DMS79 treated with DMSO at 0.1 percent for 48 hours (cell line): ENCODE measurements at places on chromosomes 2 and 18.

DNA sequence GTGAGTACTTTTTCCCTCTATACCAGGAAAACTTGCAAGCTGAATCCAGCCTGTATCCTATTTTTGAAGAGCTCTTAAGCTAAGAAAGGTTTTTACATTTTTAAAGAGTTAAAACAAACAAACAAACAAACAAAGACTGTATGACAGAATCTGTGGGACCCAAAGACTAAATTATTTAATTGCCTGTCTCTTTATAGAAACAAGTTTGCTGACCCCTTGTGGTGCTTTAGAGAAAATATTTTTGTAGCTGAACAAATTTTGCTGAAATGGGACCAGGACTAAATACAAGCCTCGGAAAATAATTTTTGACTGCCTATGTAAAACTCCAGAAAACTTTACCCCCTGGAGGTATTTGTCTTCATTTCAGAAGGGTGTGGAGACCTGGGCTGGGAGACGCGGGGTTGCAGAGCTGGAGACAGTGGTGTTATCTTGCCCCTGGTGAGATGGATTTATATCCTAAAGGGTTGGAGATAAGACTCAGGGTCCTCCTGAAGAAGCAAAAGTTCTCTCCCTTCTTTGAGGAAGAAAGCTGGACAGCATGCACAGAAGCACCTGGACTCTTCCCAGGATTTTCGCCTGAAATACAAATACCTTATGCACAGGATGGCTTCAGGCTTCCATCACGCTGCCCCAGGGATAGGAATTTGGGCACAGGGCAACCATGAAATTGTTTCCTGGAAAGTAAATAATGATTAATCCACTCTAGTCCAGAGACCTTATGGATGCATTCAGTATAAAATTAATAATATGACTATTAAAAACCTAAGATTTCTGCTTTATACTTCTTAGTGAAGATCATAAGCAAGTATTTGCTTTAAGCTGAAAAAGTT, 54.3 kb downstream of the TMX3 start:
- DNase-seq = peak; percentile 37

DNA sequence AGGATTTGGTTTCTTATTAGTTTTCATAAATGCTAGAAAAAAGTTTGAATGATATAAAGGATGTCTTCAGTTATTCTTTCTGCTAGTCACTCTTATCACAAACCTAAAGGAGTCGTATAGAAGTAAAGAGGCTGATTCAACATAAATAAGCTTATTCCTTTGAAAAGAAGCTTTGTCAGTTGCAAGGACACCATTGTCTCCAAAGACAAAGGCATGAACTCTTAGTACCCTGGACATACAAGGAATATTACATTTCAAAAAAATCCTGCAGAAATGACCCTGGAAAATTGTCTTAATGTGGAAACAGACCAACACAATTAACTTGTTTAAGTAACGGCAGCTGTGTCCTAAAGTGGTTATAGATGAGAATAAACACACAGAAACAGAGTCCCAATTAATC, 528.0 kb downstream of the CPS1 start:
- no peak for DNase-seq

DNA sequence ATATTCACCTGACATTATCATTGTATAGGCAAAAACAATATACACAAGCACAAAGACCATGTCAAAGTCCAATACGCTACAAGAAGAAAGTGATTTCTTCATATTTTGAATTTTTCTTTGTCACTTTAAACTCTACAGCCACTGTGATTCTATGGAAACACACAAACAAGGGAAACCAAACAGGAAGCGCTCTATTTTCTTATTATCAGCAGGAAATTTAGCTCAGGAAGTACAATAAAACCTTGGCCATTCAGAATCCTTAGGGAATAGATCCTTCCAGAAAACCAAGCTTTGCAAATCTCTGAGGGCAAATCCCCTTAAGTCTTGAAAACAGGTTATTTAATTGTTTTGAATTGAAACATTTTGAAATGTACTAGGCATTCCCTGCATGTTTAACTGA, 336.2 kb downstream of the EPHA4 start:
- no peak for DNase-seq

GRCh38 chr2:168149150-168149974, 98.0 kb downstream of the STK39 start:
- no peak for DNase-seq

GRCh38 chr2:190469771-190470170, 61.6 kb downstream of the MFSD6 start:
- DNase-seq = peak; percentile 98

DNA sequence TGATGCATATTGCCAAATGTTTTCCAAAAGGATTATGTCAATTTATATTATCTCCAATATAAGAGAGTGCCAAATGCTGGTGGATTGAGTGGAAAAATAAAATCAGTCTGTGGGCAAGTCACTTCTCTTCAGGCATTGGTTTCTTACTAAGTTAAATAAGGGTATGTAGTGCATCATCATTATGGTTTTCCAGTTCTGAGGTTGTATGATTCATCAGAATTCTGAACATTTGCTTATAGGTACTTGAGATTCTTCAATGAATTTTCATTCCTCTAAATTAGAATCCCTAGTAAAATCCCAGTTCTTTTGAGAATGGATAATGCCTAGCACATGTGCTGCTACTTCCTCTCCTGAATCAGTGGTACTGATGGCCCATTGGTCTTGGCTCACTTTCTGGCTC, 188.9 kb upstream of the OSR1 start:
- DNase-seq = no peak

DNA sequence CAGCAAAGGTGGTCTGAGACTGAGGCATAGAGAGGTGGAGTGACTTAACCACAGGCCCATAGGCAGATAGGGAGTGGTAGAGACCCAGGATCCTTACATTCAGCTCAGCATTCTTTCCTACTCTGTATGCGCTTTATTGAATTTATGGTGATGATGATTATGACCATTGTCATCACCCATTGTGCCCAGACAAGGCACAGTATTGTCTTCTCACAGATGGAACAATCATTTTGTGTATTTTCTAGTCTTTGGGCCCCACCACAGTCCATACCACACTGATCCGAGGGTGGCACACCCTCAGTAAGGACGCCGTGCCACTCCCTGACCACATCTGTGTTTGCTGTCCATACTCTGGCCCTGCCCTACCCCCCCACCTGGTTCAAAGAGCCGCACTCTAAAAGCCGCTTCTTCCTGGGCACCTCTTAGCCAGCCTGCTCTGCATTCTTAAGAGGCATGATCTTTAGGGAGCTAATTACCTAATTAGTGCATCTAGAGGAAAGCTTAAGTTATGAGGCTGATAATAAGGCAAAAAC, 179.6 kb upstream of the SMAD2 start:
- DNase-seq = no peak

DNA sequence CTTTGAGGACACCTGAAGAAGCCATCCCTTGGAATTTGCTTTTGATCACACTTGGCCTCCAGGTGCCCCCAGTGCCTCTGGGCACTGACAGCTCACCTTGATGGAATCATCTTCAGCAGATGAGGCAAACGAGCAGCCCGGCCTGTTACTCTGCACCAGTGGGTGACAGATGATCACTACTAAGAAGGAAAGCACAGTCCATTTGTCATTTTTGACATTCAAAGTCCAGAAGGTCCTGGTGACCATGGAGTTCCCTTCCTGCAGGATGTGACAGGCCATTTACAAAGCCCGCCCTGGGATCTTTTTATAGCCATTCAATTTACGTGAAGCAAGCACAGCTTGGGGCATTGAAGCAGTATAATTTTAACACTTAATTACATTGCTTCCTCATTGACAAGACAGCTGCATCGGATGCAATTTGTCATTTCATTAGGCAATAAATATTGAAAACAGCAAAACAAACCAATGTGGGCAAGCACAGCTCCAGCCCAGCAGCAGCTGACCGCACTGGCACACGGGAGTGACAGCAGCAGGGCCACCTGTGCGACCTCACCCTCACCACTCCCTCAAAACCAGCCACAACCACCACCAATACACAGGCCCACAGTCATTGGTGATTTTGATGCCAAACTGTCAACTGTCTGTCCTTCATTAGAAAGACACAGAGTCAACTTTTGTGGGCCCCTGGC, 76.0 kb upstream of the SLC66A3 start:
- no peak for DNase-seq

DNA sequence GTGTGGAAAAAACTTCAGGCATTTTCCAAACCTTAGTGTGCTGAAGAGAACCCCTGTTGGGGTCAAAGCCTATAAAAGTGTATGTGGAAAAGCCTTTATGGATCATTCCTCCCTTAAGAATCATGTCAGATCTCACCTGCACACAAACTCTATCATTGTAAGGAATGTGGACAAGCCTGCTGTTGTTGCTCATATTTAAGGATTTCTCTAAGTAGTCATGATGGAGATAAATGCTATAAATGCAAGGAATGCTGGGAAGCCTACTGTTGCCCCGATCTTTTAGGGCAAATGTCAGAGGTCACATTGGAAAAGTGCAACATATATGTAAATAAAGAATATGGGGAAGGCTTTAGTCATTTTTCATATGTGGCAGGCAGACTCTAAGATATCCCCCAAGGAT, 129.5 kb downstream of the ICOS start:
- no peak for DNase-seq

GRCh38 chr18:5541644-5542043, 2.2 kb downstream of the EPB41L3 start:
- no peak for DNase-seq

DNA sequence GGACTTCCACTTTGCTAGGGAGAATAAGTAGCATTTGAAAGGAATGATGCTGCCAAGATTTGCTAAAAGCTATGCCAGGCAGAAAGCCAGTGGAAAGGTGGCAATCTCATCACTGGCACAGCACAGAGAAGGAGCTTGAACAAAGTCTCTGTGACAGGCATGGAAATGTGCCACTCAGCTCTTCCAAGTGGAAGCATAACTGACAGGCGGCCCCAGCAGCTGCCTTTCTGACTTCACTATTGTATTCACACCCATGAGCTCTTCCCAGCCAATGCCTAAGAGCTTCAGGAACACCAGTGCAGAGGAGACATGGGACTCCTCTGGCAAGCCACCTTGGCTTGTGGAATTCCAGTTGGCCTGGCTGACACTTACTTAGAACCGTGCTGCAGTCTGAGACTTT, 134.6 kb upstream of the REG3G start:
- no peak for DNase-seq

GRCh38 chr2:134087371-134087921, 166.4 kb upstream of the MGAT5 start:
- DNase-seq = no peak

GRCh38 chr18:8756571-8756970, 51.2 kb downstream of the MTCL1 start:
- no peak for DNase-seq

DNA sequence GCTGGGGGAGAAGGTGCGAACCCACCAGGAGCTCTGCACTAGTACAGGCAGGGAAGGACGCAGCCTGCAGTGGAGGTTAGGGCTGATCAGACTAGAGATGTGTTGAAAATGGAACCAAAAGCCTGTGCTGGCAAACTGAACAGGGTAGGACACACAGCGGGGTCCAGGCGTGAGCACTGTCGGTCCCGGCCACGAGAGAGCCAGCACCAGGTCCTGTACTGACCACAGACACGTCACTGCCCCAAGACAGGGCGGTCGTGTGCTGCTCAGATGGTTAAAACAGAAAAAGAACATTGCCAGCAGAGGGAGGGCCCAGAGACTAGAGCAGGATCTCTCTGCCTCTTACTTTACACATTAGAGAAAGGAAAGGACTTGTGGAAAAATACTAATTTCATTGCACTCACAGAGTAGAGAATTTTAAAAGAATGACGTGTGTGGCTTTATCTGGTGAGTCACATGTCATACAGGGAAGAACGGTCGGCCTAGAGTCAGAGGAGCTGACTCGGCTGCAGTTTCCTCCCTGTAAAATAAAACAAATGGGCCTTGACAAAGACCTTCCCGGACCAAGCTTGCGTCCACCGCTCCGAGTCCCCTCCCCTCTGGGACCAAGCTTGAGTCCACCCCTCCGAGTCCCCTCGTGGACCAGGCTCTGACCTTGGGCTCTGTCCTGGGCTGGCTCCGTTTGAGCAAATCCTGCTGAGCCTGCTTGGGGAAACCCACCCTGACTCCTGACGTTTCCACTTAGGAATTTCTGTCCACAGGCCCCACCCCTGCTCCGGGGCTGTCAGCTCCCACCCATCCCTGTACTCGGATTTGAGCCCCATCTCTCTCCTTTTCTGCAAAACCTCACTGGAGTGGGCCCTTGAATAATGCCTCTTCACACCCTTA, 16.7 kb upstream of the ADI1 start:
- no peak for DNase-seq

GRCh38 chr18:22838221-22838620, 94.9 kb upstream of the RBBP8 start:
- DNase-seq = no peak

DNA sequence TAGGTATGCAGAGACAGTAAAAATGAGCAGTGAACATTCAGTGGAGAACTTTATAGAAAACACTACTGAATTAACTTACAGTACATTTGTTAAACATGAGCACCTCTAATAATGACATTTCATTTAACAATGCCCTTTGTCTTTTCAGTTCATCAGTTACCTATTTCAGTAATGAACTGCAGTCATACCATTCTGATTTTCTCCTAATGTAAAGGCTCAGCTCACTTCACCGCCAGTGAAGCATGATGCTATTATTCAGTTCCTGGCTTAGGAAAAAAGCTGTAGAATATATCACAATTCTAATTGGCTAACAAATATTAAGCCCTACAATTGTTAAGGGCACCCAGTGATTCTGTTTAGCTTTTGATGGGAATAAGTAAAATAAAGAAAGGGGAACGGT, 37.1 kb upstream of the CCDC93 start:
- peak; percentile 30 for DNase-seq

DNA sequence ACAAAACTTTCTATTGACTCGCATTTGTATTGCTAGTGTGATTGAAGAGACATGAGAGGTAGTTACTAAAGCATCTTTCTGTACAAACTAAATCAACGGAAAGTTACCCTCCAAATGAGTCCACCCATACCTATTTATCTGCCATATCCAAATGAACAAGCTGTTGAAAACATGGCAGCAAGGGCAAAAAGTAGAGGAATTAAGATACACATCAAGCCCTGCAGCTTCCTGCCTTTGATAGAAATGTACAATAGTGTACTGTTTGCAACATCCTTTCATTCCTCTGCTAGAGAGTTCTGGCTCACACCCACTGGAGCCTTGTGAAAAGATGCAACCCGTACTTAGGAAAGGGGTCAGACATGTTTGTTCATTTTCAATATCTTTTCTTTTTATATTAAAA, 122.5 kb downstream of the ERBB4 start:
- no peak for DNase-seq

GRCh38 chr18:62555135-62555534, 32.3 kb downstream of the ZCCHC2 start:
- DNase-seq = no peak

GRCh38 chr2:70440621-70441020, 113.0 kb downstream of the TGFA start:
- no peak for DNase-seq

DNA sequence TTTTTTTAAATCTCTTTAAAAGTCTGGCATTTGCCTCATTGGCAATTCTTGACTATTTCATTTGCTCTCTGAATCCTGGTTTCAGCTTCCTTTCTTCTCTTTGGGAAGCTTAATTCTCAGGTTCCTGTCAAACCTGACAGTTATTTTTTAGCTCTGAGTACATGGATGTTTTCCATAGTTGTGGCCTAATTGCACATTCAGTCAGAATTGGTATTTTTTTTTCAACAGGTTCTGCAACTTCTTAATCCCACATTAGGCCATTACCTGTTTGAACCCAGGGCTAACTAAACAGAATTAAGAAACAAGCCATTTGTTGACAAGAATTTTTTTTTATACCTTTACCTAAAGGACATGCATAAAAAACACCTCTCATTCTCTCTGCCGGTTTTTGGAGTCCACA, 338.8 kb downstream of the SETBP1 start:
- DNase-seq = no peak
